MCF 10A (cell line): ENCODE measurements at places on chromosomes 5 and 9.

DNA sequence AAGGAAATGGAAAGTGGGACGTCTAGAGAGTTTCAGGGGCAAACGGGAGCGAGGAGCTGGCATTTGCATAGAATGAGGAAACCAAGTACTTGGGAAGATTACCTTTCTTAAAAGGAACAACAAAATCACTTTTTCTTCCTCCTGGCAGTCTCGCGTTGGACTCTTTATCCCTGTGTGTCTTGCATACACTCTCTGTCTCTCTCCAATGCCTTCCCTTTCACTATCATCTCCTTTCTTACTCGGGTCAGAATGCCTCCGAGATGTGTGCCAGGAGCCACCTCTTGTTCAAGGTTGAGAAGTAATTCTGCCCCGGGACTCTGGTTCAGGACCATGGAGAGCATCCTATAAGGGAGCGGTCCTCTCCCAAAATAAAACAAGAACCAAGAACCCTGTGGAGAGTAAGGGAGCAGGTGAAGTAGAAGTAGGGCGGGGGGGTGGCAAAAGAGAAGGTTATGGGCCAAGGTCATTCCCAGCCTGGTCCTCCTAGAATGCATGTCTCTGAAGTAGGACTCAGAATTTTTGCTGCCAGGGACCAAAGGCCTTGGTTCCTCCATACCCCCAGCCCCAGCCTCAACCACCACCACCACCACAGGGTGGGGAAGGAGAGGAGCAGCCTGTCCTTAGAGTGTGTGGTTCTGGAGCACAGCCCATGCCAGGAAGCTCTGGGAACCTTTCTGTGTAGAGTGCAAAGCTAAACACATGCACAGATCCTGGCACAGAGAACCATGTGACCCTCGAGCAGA lies 72.1 kb upstream of the ARAP3 start:
- peaks cover 73% of the 10 kb centered on the region for H3K27me3 ChIP-seq
- DNase-seq: peak; percentile 82
- H3K36me3 ChIP-seq: no peaks in the 10 kb centered on the region
- H3K27ac ChIP-seq: no peak overlapping the region

- H3K27ac ChIP-seq: no peak overlapping the region
- H3K4me3 ChIP-seq: no peak overlapping the region
- no peaks in the 10 kb centered on the region for H3K36me3 ChIP-seq
- no peak for DNase-seq
- H3K27me3 ChIP-seq: no peaks in the 10 kb centered on the region
Measured at GRCh38 chr9:126926364-126926763, 11.8 kb downstream of the RALGPS1 start.

GRCh38 chr5:120538644-120539043 lies 74.5 kb downstream of the PRR16 start:
- DNase-seq: peak; percentile 56
- H3K27ac ChIP-seq: peak overlapping the region; percentile 79
- H3K4me1 ChIP-seq: peaks cover 25% of the 10 kb centered on the region
- peak overlapping the region; percentile 18 for H3K4me3 ChIP-seq
- no peaks in the 10 kb centered on the region for H3K27me3 ChIP-seq

GRCh38 chr9:78015241-78015640 lies 16.4 kb downstream of the GNAQ start:
- DNase-seq: no peak
- no peak overlapping the region for H3K4me3 ChIP-seq
- no peaks in the 10 kb centered on the region for H3K36me3 ChIP-seq
- no peak overlapping the region for H3K27ac ChIP-seq

DNA sequence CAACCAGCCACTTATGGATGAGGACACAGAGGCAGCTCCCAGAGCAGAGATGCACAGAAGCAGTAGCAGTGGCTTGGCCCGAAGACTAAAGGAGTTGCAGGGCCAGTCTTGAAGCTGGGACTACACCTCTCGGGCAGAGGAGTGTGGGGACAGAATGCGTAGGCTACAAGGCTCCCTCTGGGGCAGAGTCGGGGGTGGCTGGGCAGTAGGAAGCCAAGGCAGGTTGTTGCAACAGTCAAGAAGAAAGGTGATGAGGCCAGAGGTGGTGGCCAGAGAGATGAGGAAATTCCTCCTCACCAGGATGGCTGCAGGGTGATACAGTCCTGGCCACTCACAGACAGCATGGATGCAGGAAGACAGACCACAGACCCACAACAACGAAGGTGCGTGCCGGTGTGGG lies 4.9 kb upstream of the N4BP3 start:
- no peak overlapping the region for H3K27ac ChIP-seq
- peak; percentile 56 for DNase-seq
- H3K4me1 ChIP-seq: peaks cover 27% of the 10 kb centered on the region
- no peaks in the 10 kb centered on the region for H3K36me3 ChIP-seq

GRCh38 chr5:14996997-14997396 lies 125.4 kb upstream of the ANKH start:
- DNase-seq: no peak
- peaks cover 12% of the 10 kb centered on the region for H3K27me3 ChIP-seq
- no peak overlapping the region for H3K4me3 ChIP-seq
- H3K36me3 ChIP-seq: no peaks in the 10 kb centered on the region

DNA sequence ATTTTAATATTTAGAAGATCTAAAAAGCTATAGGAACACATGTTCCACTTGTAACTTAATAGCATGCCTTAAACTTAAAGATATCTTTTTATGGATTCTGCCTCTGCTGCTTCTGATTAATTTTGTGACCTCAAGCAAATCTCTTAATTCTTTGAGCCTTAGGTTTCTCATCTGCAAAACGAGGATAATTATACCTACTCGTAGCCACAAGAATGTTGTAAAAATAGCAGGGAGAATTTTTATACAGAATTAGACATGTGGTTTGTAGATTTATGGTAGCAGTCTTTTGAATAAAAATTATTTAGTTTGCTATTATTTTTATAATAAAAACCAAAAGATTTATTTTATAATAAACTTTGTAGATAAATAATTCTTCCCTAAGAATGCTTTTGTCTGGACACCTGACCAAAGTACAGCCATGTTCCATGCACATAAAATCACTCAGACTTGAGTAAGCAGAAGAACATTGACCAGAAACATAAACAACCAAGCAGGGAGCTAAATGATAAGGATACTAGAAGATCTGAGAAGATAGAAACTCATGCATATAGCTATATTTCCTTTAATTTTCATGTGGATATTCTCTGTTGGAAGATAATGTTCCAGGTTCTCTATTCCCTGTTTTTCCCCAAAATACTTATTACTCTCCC lies 18.5 kb downstream of the C9orf85 start:
- no peaks in the 10 kb centered on the region for H3K27me3 ChIP-seq
- H3K36me3 ChIP-seq: peaks cover 19% of the 10 kb centered on the region
- no peak overlapping the region for H3K27ac ChIP-seq
- H3K4me3 ChIP-seq: no peak overlapping the region
- peaks cover 16% of the 10 kb centered on the region for H3K4me1 ChIP-seq
- DNase-seq: no peak

- no peak for DNase-seq
- H3K4me1 ChIP-seq: peaks cover 11% of the 10 kb centered on the region
- no peaks in the 10 kb centered on the region for H3K36me3 ChIP-seq
- H3K4me3 ChIP-seq: no peak overlapping the region
- no peak overlapping the region for H3K27ac ChIP-seq
Measured at GRCh38 chr5:62168506-62169281, 137.3 kb upstream of the KIF2A start.

DNA sequence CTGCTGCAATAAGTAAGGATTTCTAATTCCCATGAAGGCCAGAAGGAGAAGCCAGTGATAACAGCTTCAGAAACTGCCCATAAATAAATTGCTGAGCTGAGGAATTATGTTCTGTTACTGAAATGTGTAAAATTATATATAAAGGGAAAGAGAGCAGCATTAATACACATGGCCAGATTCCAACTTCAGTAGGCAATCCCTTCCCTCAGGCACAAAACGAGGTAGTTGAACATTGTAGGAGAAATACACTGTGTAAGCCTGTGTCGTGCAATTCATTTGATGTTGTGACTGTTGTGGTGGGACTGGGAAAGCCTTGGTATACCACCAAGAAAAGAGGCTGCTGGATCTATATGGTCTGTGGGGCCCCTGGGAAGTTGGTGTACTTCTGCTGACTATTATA lies 192.9 kb downstream of the WDR70 start:
- H3K27ac ChIP-seq: no peak overlapping the region
- H3K4me1 ChIP-seq: peaks cover 9% of the 10 kb centered on the region
- peaks cover 9% of the 10 kb centered on the region for H3K36me3 ChIP-seq
- H3K27me3 ChIP-seq: no peaks in the 10 kb centered on the region
- no peak for DNase-seq

- DNase-seq: no peak
- H3K4me1 ChIP-seq: no peaks in the 10 kb centered on the region
- peaks cover 23% of the 10 kb centered on the region for H3K27me3 ChIP-seq
- no peak overlapping the region for H3K27ac ChIP-seq
- no peak overlapping the region for H3K4me3 ChIP-seq
Measured at GRCh38 chr5:60535198-60535597, 164.8 kb downstream of the DEPDC1B start.

- H3K4me1 ChIP-seq: peaks cover 5% of the 10 kb centered on the region
- H3K4me3 ChIP-seq: no peak overlapping the region
- no peaks in the 10 kb centered on the region for H3K27me3 ChIP-seq
- H3K36me3 ChIP-seq: no peaks in the 10 kb centered on the region
Measured at GRCh38 chr9:16869131-16869881, 1.2 kb downstream of the BNC2 start.

GRCh38 chr5:121121786-121122185 lies 657.7 kb downstream of the PRR16 start:
- H3K4me3 ChIP-seq: no peak overlapping the region
- no peaks in the 10 kb centered on the region for H3K36me3 ChIP-seq
- H3K27me3 ChIP-seq: no peaks in the 10 kb centered on the region
- DNase-seq: no peak

GRCh38 chr5:73222173-73222572 lies 49.2 kb downstream of the TMEM174 start:
- no peak overlapping the region for H3K4me3 ChIP-seq
- no peaks in the 10 kb centered on the region for H3K36me3 ChIP-seq
- peaks cover 9% of the 10 kb centered on the region for H3K4me1 ChIP-seq
- no peak overlapping the region for H3K27ac ChIP-seq
- H3K27me3 ChIP-seq: no peaks in the 10 kb centered on the region
- DNase-seq: no peak

DNA sequence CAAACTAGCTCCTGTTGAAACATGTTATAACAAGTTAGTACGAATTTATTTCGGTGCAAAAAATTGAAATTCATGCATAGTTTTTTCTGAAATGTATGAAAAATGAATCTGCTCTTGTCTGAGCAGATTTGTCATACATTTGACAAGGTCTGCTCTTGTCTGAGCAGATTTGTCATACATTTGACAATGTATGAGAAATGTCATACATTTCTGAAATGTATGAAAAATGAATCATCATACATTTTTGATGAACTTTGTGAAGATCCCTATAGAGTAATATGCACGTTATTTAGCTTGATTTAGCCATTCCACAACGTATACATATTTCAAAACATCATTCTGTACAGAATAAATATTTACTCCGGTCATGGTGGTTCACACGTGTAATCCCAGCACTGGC lies 85.9 kb upstream of the PARP8 start:
- H3K27me3 ChIP-seq: no peaks in the 10 kb centered on the region
- H3K36me3 ChIP-seq: no peaks in the 10 kb centered on the region
- no peak overlapping the region for H3K27ac ChIP-seq
- peaks cover 6% of the 10 kb centered on the region for H3K4me1 ChIP-seq
- DNase-seq: peak; percentile 6

DNA sequence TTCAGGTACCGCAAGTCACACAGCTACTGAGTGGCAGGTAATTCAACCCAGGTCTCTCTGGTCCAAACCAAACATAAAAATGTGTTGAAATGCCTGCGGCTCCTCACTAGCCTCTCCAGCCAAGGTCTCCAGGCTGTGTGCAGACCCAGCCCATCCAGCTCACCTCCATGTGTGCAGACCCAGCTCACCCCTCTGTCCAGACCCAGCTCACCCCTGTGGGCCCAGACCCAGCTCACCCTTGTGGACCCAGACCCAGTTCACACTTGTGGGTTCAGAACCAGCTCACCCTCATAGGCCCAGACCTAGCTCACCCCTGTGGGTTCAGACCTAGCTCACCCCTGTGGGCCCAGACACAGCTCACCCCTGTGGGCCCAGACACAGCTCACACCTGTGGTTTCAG lies 188.0 kb upstream of the ADCY2 start:
- no peak for DNase-seq
- no peaks in the 10 kb centered on the region for H3K4me1 ChIP-seq
- H3K36me3 ChIP-seq: no peaks in the 10 kb centered on the region
- H3K27me3 ChIP-seq: no peaks in the 10 kb centered on the region
